ENCODE measurements at places on chromosomes 11 and 22.

GRCh38 chr11:20007386-20007785 is 152.9 kb downstream of the DBX1 start:
- no peak for DNase-seq

GRCh38 chr11:63680834-63681320 is 423 bp upstream of the RTN3 start:
- DNase-seq, result no peak

DNA sequence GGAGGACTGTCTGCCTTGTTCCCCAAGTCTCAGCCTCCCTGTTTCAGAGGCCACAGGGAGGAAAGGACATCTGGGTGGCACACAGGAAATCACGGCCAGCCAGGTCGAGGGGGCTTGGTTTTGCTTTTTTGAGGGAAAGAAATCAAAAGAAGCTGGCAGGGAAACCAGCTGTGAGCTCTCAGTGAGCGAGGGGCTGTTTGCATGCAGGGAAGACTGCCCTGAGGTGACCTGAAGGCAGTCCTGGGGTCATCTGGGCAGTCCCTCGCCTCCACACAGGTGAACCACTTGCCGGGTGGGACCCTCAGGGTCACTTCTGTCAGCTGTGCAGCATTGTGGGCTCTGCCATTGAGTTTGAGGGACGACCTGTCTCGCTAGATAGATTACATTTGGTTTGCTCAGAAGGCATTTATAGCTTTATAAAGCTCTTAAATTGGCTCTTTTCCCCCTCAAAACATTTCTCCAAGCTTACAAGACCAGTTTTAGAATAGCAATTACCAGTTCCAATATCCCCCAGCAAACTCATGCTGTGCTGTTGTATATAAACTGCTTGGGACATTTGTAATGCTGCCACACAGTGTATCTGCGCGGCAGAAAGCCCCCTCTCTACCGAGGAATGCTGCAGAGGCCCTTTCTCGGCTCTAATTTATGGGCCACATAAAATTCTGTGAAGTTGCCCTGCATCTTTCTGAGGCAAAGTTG is 28.3 kb downstream of the PKNOX2 start:
- no peak for DNase-seq

GRCh38 chr11:59728913-59729312 is 15.3 kb upstream of the OR10V1 start:
- DNase-seq, result peak; percentile 21
